Heart left ventricle (tissue), 16 donors: ENCODE measurements at places on chromosomes 1 and 21.

DNA sequence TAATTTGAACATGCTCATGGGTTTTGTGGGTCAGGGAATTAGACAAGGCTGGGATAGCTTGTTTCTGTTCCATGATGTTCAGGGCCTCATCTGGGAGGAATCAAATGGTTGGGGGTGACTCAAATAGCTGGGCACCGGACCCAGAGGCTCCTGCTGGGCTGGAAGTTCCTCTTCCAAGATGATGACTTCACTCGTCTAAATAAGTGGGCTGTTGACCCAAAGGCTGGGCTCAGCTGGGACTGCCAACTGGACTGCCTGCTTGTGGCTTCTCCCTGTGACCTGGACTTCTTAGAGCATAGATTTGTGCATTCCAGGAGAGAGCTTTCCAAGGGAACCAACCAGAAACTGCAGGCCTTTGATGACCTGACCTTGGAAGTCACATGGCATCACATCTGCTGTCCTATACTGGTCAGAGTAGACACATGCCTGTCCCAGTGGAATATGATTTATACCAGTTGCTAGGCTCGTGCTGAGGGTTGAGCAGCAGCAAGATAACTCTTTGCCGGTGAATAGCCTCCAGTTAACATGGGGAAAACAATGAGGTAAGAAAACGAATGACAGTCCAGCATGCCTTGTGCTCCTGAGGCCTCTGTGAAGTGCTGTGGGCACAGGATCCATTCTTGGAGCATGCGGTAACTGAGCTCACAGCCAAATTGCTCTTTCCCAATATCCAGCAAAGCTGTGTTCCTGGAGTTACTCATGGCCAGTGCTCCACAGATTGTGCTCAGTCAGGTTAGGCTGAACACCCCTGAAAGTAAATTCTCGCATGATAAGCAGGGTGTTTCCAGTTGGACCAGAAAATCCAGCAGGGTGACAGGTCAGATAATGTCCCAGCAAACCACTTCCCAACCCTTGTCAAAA is 272.9 kb upstream of the TMEM51 start:
- DNase-seq, result no peak

DNA sequence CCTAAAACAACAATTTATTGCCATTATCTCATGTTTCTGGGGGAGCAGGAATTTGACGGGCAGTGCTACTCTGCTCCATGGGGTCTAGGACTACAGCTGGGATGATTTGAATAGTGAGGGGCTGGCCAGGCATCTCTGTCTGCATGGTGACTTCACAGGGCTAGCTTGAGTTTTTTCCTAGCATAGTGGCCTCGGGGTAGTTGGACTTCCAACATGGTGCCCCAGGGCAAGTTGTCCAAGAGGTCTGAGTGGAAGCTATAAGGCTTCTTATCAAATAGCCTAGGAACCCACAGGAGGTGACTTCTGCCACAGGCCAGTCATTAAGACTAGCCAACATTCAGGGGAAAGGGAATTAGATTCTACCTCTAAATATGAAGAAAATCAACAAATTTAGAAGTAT is 92.0 kb upstream of the WLS start:
- DNase-seq, result no peak

DNA sequence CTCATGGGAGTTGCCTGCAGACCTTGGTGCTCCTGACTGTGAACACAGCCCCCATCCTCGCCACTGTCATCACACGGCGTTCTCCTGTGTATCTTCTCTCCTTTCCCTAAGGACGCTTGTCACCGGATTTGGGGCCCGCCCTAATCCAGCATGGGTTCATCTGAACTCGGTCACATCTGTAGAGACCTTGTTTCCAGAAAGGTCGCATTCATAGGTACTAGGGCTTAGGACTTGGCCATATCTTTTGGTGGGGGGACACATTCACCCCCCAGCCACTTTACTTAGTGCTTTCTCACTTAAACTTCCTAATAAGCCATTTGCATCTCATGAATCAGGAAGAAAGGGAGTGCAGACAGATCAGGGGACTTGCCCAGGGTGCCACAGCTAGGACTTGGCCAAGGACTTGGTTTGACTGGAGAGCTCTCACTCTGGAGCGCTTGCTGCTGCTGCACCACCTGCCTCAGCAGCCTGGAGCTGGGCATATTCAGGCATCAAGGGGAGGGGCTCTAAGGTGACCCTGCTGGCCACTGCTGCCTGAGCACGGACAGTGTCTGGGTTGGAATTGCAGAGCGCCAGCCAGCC is 9.7 kb downstream of the NPPA start:
- no peak for DNase-seq

DNA sequence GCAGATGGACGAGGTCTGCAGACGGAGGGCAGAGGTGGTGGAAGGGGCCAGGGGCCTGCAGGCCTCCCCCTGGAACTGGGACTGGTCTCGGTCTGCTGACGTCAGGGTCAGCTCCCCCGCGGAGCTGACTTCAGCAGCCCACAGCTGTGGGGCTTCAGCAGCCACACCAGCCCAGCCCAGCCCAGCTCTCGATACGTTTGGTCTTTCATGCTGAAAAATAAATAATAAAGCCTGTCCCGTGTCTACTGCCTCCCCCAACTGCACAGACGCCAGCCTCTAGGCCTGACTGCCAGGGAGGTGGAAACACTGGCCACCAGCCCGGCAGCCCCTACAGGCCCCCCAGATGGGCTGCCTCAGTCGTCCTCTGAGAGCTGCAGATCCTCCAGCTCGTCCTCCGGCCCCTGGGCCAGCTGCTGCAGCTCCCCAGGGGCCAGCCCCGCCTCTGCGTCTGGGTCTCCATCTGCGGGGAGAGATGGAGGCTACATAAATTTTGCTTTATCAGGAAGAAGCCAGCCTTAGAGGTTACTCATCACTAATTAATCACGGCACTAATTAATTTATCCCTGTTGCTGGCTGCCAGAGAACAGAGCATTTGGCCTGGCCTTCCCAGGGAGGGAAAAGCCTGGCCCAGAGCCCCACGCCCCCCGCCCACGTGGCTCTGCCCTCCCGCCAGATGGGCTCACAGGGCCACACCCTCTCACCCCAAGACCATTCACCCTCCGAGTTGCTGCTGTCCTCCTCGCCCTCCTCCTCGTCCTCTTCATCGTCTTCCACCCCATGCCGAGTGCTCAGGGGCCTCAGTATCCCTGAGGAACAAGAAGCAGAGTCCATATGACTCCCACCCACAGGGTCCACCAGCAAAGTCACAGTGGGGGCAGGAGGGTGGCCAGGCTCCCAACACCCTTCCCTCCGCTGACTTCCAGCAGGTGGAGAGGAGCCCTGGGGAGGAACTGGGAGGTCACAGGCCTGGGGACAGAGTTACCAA is 14.4 kb downstream of the NOC2L start:
- peak; percentile 82 for DNase-seq

DNA sequence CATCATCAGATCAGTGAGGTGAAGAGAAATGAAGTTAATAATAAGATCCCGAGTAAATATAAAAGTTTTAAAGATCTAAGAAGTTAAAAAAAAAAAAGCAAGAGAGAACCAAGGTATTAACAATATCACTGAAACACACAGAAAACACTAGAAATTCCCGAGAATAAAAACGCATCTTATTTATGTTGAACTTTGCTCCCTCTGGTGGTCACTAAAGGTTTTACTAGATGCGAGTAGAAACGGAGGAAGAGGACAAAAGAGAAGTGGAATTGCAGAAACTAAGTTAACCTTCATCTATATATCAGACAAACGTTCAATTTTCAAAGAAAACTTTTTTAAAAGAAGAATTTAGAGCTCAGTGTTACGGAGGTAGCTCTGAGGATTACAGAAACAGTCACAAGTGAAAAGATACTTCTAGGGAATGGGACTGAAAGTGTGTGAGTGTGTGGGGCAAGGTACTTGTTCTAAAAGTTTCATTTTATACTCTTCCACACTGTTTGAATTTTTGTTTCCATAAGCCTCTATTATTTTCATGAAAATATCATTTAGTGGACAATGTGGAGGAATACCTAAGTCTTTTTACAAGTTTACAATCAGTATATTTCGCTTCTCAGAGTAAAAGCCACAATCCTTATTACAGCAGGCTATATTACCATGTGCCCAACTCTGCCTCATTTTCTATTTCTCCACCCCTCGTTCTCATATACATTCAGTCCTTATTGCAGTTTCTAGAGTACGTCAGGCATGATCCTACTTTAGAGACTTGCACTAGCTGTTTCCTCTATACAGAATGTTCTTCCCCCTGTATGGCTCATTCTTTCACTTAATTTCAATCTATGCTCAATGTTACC is 19.7 kb downstream of the ACBD6 start:
- no peak for DNase-seq

GRCh38 chr21:42939582-42940413 is 14.4 kb upstream of the ERVH48-1 start:
- DNase-seq, result peak; percentile 80

DNA sequence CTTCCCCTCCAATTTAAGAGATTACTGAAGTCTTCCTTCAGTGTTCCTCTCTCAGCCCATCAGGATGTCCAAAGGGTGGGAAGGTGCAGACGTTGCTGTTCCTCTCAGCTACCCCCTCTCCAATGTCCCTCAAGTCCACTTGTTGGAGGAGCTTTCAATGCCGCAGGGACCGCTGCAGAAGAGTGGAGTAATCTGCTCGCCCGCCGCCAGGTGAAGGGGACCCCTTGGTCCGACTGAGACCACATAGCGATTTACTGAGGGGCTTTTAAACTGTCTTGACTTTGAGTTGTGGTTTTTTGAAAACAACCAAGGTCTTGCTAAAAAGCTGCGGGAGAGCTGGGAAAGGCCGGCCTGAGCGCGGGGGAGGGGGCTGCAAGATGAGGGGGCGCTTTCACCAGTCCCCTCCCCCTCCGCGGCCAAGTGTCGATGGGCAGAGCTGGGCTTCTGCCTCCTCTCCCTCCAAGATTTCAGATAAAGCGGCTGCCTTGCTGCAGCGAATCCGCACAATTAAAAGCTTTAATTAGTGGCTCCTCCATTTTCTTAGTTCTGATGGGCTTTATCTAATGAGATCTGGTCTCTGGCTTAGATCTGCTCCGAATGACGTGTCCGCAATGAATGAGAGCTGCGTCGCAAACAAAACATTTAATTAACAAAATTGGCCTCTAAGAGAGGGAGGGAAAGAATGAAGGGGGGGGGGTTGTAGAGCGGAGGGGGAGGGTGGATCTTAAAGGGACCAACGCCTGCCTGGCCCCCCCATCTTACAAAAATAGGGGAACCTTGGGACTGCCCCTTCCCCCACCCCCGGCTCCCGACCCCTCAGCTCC is 5.9 kb downstream of the LMO4 start:
- DNase-seq, result peak; percentile 32

DNA sequence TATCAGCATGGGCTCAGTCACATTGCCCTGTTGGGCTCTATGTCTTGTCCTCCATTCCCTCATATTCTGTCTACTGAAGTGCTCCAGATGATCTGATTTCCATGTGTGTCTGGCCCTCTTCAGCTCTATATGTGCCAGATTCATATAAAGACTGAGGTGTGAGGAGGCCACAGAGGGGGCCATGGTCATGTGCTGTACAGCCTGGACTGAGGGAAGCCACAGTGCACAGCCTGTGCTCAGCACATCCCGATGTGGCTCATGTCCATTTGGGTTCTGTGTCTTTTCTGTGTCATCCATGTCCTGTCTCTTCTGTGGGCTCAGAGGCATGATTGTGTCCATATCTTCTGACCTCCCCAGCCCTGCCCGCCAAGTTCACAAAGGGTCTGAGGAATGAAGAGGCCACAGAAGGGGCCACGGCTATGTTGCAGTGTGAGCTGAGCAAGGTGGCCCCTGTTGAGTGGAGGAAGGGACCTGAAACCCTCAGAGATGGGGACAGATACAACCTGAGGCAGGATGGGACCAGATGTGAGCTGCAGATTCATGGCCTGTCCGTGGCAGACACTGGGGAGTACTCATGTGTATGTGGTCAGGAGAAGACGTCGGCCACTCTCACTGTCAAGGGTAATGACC is 97.0 kb downstream of the OBSCN start:
- peak; percentile 33 for DNase-seq

DNA sequence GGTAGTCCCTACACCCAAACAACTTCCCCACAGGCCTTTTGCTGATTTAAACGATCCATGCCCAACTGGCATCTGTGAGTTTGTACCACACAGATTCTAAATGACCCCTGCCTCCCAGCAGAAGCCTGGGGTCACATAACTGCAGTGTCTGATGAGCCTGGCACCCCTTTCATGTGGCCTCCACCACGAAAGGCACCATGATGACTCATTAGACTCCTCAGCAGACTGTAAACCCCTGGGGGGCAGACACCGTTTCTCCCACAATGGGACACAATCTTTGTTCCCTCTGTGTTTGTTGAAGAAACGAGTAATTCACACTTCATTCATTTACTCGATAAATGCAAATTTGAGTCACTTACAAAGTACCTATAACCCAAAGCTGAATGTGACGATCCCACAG is 81.6 kb downstream of the CCDC185 start:
- no peak for DNase-seq

- no peak for DNase-seq
Observed at GRCh38 chr1:44682883-44683265, 8.4 kb downstream of the ARMH1 start.

- DNase-seq, result no peak
Observed at GRCh38 chr21:36647279-36648093, 51.4 kb upstream of the SIM2 start.

- DNase-seq, result no peak
Observed at GRCh38 chr1:211606332-211606913, 27.5 kb upstream of the SLC30A1 start.

DNA sequence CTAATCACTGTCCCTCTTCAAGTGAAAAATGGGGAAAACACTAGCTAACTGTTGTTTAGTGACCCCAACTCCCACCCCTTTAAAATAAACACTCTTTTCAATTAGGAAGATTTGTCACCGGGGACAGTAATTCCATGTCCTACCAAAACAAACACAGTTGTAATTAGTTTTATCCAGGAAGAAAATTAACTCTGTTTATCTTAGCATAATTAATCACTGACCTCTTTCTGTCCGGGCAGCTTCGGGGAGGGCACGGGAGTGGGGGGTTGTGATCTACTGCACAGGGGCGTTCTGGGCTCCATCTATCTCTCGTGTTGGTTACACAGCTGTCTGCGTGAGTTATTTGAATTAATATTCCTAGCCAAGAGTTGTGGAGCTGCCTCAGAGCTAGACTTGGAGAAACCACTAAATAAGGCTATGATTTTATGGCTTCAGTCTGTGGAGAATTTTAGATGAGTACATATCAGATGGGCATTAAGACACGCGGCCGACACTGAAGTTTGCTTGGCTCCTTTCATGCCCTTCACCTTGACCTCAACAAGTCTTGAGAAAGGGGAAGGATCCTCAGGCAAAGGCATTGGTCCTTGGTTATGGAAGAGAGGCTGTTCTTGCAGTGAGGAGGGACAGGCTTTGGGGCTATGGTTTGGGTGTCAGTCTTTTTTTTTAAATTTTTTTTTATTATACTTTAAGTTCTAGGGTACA is 102.0 kb upstream of the TRABD2B start:
- DNase-seq, result no peak

- DNase-seq, result no peak
Observed at GRCh38 chr1:78676993-78677392, 27.4 kb downstream of the IFI44 start.

DNA sequence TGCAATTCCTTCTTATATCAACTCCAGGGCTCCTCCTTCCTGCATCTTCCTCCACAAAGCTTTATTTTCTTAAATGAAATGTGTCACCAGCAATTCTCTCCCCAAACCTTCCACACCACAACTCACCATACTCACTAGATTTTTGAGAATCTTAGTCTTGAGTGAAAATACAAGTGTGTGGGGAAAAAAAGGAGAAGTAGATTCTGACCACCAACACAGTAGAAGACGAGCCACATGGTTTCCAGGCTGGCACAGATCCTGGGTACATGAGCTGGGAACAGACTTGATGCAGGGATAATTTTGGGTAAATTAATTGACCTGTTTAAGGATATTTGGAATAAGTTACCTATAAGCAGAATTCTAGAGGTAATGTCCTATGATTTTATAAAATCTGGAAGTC is 72.8 kb upstream of the KCNJ15 start:
- no peak for DNase-seq

- peak; percentile 40 for DNase-seq
Observed at GRCh38 chr1:28602536-28603439, 10.7 kb downstream of the RAB42 start.

- peak; percentile 85 for DNase-seq
Observed at GRCh38 chr1:12615865-12616708, 1.9 kb downstream of the DHRS3 start.
